ENCODE measurements at places on chromosomes 12 and 14.

DNA sequence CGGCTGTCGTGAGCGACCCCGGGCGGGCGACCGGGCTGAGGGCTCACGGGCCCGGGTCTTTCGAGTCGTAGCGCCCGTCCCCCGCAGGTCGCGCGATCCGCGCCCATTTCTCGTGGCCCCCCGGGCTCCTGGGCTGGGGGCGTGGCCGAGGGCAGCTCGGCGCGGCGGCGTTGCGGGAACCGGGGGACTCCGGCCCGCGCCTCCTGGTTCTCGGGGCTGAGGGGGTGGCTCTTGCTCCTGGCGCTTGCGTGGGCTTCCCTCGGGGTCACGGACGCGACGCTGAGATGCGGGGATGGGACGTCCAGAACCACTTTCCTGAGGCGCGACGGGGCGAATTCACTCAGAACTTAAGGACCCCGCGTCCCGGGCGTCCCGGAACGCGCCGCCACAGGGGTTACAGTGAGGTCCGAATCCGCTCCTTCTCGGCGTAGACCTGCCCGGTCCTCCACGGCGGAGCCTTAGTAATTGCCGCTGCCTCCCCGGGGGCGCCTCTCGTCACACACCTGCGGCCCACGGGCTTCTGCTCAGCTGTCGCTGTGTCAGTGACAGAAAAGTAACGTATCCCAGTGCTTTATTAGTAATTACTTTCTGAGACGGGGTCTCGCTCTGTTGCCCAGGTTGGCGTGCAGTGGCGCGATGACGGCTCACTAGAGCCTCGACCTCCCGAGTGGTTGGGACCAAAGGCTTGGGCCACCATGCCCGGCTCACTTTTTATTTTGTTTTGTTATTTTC is 606 bp downstream of the EP400 start:
- no peak for DNase-seq

- DNase-seq, result no peak
Observed at GRCh38 chr12:128111951-128112350, 155.0 kb upstream of the TMEM132C start.

DNA sequence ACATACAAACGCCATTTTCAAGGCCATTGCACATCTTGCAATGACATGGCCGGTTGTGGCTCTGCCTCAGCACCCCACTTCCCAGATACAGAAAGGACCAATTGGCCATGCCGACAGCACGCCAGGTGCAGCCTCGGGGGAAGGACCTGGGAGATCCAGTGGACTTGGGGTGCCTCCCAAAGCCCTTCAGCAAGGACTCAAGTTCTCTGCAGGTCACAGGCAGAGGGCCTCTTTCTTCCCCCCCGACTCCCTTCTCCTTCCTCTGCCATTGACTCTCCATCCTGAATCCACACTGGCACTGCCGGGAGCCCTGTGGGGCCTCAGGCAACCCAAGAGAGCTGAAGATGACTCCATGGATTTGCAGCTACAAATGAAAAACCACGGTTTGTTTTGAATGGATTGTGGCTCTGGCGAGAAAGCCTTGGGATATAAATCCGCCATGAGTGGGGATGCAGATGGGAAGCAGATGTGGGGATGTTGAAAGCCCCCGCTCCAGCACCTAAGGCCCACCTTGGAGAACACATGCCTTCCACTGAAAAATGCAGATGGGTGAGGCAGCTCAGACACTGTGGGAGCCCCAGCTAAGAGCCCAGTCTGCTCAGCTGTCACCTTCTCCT is 35.1 kb upstream of the LTBP2 start:
- DNase-seq, result no peak

GRCh38 chr12:49801141-49802063 is 26.8 kb downstream of the NCKAP5L start:
- no peak for DNase-seq

- DNase-seq, result no peak
Observed at GRCh38 chr12:56208006-56208405, 13.7 kb downstream of the RNF41 start.

DNA sequence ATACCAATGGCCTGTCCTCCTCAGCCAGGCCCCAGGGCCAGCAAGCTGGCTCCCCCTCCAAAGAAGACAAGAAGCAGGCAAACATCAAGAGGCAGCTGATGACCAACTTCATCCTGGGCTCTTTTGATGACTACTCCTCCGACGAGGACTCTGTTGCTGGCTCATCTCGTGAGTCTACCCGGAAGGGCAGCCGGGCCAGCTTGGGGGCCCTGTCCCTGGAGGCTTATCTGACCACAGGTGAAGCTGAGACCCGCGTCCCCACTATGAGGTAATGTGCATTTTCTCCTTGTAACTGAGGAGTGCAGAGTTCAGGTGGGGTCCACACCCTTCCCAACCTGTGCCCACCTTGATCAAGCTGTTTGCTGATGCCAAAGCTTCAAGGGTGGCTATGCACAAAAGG is 23.4 kb downstream of the ACACB start:
- DNase-seq, result no peak

DNA sequence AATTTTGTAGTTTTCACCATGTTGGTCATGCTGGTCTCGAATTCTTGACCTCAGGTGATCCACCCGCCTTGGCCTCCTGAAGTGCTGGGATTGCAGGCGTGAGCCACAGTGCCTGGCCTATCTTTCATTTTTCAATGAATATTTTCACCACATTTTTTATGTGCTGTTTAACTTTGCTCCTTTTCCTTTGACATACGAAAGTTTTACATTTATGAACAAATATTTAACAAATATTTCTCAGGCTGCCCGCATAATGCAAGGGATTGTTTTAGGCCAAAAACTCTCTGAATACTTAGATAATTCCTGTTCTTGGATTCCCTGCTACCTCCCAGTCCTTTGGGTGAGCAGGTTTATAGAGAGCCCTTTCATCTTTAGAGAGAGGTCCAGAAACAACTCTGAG is 8.7 kb upstream of the CHST11 start:
- no peak for DNase-seq

GRCh38 chr12:113159937-113160336 is 10.4 kb downstream of the CFAP73 start:
- no peak for DNase-seq

GRCh38 chr12:96190413-96191108 is 3.6 kb upstream of the ELK3 start:
- peak; percentile 43 for DNase-seq

DNA sequence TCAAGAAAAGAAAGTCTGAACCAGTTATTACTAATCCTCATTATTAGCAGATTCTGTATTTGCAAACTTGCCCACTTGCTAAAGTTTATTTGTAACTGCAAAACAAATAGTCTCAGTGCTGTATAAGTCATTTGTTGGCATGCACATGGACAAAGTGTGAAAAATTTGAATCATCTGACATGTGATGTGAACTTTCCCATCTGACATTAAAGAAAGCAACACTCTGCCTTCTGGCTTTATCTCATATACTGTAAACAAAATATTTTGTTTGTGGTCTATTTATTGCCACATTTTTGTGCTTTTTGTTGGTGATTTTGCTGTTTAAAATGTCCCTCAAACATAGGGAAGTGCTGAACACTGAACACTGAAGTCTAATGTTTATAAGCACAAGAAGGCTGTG is 513.8 kb downstream of the RPL10L start:
- no peak for DNase-seq

- no peak for DNase-seq
Observed at GRCh38 chr12:21509768-21510167, 8.2 kb downstream of the GOLT1B start.

DNA sequence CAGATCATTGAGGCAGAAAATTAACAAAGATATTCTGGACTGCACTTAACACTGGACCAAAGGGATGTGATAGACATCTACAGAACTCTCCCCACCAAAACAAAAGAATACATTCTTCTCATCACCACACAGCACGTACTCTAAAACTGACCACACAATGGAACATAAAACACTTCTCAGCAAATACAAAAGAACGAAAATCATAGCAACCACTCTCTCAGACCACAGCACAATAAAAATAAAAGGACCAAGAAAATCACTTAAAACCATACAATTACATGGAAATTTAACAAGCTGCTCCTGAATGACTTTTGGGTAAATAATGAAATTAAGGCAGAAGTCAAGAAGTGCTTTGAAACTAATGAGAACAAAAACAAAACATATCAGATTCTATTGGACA is 254.0 kb upstream of the STXBP6 start:
- DNase-seq, result no peak

DNA sequence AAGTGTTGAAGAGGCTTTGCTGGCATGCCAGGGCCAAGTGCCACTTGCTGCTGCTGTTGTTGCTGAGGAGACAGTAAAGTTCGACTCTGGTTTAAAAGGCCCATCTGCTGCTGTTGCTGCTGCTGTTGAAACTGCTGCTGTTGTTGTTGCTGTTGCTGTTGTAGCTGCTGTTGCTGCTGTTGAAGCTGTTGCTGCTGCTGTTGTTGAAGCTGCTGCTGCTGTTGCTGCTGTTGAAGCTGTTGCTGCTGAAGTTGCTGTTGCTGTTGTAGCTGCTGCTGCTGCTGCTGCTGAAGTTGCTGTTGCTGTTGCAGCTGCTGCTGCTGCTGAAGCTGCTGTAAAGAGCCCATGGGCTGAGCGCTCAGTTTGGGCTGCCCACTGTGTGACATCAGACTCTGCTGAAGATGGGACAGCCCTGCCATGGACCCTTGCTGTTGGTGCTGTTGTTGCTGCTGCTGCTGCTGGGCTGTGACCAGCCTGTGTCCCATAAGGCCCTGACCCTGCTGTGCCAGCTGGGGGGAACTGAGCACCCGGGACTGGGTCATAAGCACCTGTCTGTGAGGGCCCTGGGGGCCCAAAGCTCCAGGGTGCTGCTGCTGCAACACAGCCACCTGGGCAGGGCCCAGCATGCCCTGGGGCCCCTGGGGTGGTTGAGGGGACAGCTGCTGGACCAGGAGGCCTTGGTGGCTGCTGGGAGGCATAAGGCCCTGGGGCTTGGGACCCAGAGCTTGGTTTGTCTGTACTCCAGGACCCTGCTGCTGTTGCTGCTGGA is 14.3 kb upstream of the PRKAG1 start:
- DNase-seq, result no peak

GRCh38 chr12:52195065-52195730 is 3.4 kb upstream of the KRT80 start:
- no peak for DNase-seq

DNA sequence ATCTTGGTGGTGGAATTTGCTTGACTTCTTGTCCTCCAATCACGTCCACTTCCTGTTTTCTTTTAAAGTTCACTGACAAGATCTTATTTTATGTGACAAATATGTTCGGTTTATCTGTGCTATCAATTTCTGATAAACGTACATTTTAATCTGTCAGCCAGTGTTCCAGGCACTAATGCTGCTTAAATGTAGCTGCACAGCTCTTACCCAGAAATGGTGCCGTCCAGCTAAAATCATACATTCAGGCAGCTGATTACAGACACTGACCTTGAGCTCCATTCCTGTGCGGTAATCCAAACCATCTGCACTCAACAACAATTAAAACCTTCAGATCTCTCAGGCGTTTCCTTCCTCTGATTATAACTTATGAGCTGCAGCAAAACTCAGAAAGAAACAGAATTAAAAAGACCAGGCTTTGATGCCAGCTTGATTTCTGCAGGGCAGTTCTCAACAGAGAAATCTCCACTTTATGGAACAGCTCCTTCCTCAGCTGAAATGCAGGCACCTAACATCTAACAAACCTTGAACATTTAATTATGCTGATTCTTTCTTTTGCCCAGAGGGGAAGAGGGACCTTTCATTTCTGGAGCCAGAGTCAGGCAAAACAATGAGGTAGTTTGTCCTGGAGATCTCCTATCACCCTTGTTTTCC is 26.4 kb upstream of the RASSF3 start:
- no peak for DNase-seq

GRCh38 chr12:42957561-42958290 is 368.2 kb upstream of the PRICKLE1 start:
- no peak for DNase-seq

- DNase-seq, result no peak
Observed at GRCh38 chr12:6771509-6772330, 600 bp upstream of the LAG3 start.

DNA sequence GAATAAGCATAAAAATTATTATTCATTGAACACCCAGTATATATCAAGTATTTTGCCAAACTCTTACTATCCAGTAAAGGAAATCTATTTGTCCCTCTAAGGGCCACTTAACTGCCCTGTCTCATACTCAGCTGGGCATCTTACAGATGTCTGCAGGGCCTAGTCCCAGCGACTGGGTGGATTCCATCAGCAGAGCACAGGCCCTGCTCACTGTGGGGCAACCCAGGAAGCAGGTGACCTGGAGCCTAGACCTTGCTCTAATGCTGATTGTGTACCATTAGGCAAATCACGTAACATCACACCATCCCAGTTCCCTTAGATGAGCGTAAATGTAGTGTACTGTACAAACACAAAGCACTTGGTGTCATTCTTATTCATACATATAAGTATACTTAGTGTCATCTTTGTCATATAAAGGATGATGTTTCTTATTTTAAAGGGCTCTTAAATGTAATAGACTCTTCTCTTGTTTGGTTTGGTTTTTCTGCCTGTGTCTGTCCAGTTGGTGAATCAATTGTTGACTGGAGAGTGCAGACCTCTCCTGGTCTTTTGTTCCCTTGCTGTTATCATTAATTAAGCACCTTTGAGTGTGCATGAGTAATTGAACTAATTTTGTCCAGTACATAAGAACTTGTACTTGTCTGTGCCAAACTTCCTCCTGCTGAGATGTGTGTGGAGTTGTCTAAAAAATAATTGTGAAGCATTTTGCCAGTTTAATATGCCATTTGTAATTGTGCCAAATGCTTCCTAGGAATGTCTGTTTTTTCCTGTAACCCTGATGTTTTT is 49.3 kb downstream of the RAB35 start:
- DNase-seq, result no peak

DNA sequence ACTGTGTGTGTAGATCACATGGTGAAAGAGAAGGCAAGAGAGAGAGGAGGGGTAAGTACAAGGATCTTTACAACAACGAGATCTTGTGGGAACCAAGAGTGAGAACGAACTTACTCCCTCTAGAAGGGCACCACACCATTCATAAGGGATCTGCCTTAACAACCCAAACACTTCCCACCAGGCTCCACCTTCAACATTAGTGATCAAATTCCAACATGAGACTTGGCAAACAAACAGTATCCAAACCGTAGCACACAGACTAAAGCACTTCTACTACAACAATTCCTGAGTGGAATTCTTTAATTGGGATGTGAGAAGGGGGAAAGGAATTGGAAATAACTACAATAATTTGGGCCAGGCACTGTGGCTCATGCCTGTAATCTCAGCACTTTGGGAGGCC is 35.0 kb upstream of the ESR2 start:
- no peak for DNase-seq

DNA sequence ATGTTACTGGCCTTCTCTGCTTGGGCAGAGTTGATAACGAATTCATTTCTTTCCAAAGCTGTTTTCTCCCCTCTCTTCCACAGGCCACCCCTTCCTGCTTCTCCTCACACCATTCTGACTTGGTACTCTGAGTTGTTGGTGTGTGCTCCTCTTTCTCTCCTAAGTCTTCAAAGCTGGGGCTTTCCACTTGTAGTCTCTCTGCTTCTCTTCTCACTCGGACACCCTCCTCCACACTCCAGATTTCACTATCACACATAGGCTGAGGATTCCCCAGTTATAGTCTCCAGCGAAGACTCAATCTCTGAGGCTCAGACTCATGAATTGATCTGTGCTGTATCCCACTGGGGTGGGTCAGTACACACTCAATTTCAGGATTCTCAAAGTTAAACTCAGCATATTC is 201.0 kb downstream of the SSPN start:
- no peak for DNase-seq

GRCh38 chr12:51406290-51406689 is 15.1 kb upstream of the GALNT6 start:
- DNase-seq, result no peak
